ENCODE measurements at places on chromosomes 13 and 19.

- H3K27me3 ChIP-seq = no peaks in the 10 kb centered on the region
- H3K27ac ChIP-seq = peak within 1 kb of the TSS; percentile 53
- peak; percentile 45 for DNase-seq
Observed at GRCh38 chr19:16143399-16144215, at the start of gene HSH2D. TSS of gene HSH2D (plus strand) at chr19:16143685. CDS start at chr19:16148751, 5,066 bp downstream.

DNA sequence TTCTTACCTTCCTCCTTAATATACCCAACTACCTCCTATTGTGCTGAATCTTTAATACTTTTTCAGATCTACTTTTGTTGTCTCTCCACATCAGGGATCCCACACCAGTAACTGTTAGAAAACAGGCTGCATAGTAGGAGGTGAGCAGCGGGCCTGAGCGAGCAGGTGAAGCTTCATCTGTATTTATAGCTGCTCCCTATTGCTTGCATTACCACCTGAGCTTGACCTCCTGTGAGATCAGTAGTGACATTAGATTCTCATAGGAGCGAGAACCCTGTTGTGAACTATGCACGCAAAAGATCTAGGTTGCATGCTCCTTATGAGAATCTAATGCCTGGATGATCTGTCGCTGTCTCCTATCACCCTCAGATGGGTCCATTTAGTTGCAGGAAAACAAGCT is 279.8 kb downstream of the DIAPH3 start:
- no peaks in the 10 kb centered on the region for H3K4me1 ChIP-seq
- H3K4me3 ChIP-seq = no peak overlapping the region
- H3K27me3 ChIP-seq = no peaks in the 10 kb centered on the region
- no peaks in the 10 kb centered on the region for H3K36me3 ChIP-seq
- no peak overlapping the region for H3K27ac ChIP-seq

DNA sequence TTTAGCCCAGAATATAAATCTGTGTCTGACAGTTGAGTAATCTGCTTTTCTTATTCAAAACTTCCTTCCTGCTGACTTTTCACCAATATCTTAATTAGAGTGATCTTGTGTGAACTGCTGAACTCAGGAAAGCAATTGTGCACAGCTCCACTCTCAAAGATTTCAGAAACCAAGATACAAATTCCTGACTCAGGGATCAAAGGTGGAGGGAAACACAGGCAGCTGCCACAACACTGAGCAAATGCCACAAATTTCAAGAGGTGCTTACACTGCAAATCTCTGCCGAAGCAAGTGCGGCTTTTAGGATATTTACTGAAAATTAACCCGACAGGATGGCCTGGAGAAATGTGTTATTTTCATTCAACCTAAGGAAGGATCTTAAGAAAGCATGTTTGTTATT is 111.4 kb downstream of the STOML3 start:
- DNase-seq = no peak
- H3K4me3 ChIP-seq = no peak overlapping the region
- H3K4me1 ChIP-seq = no peaks in the 10 kb centered on the region
- H3K27ac ChIP-seq = no peak overlapping the region

DNA sequence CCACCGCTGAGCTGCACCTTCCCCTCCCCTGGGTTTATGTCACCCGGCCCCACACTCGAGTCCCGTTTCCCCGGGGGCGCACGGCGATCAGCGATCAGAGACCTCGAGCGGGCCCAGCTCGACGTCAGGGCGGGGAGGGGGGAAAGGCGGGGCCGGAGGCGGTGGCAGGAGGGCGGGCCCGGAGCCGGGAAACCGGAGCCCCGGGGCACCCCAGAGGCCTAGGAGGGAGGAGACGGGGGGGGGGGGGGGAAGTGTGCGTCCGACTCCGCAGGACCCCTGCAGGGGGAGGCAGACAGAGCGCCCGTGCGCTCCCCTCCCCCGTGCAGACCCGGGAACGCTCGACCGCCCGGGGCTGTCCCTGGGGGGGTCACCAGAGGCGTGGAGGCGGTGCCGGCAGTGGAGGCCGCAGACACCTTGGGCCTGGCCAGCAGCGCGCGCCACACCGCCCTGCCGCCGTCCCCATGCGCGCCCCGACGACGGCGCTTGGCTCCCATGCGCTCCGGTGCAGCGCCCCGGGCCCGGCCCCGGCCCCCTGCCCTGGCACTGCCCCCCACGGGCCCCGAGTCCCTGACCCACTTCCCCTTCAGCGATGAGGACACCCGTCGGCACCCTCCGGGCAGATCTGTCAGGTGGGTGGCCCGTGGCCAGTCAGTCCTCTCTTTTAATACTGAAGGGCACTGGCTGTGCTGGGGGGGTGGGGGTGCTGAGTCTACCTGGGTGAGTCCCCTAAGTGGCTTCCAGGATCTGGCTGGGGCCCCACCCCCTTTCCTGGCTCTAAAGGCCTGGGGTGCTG is 11.8 kb downstream of the PDE4A start:
- no peaks in the 10 kb centered on the region for H3K27me3 ChIP-seq
- peaks cover 23% of the 10 kb centered on the region for H3K4me1 ChIP-seq
- DNase-seq = no peak

- no peaks in the 10 kb centered on the region for H3K36me3 ChIP-seq
- H3K4me3 ChIP-seq = peak overlapping the region; percentile 63
- H3K4me1 ChIP-seq = peaks cover 5% of the 10 kb centered on the region
- DNase-seq = peak; percentile 15
Observed at GRCh38 chr13:110137680-110138009, 169.3 kb downstream of the COL4A1 start.

DNA sequence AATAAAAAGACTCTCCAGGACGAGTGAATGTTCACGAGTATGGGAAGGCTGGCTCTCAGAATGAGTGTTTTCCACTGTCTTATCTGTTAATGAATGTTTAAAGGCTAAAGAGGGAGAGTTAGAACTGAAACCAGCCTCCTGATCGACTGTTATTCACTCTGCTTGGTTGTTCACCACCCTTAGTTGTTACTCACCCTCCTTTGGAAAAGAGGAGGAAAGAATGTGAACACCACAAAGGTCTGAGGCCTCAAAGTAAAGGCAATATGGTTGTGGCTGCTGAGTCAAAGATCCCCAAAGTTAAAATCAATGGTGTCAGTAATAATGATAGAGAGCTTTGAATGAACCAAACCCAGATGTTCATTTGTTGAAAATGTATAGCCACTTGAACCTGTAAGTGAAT is 1793.2 kb upstream of the PCDH20 start:
- no peak overlapping the region for H3K27ac ChIP-seq
- H3K4me1 ChIP-seq = no peaks in the 10 kb centered on the region
- H3K36me3 ChIP-seq = no peaks in the 10 kb centered on the region
- no peak for DNase-seq
- no peak overlapping the region for H3K4me3 ChIP-seq
- H3K27me3 ChIP-seq = no peaks in the 10 kb centered on the region

Measured in HepG2 (cell line).